ENCODE measurements at places on chromosomes 1 and 21.

DNA sequence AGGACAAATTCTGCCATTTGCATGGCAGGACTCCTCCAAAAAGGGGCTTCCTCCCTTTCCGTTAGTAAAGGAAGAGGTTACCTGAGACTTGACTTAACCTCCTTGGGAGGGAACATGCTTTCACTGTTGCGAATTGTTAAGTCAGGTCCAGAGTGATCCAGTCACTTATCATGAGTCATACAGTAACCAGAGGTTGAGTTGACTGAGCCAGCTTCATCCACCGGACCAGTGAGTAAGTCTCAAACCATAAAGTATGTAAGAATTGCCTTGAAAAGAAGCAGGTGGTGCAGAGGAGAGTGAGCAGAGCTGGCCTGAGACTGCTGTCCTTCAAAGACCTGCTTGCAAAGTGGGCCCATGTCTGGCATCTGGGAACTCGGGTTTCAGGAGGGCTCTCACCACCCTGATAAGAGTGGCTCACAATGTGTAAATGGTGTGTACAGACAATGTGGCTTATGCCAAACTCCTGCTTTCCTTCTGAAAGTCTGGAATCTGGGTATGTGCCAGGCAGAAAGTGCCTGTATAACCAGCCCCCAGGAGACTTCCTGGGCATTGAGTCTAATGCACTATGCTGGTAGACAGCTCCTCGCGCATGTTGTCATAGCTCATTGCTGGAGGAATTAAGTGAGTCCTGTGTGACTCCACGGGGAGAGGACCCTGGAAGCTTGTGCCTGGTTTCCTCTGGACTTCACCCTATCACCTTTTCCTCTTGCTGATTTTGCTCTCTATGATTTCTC is 84.3 kb upstream of the KLHDC7A start:
- peak; percentile 21 for DNase-seq

GRCh38 chr1:36323636-36324352 is at the start of gene EVA1B:
EVA1B (minus strand) TSS chr1:36323645; CDS start chr1:36323037, 608 bp downstream.
- peak; percentile 79 for DNase-seq

DNA sequence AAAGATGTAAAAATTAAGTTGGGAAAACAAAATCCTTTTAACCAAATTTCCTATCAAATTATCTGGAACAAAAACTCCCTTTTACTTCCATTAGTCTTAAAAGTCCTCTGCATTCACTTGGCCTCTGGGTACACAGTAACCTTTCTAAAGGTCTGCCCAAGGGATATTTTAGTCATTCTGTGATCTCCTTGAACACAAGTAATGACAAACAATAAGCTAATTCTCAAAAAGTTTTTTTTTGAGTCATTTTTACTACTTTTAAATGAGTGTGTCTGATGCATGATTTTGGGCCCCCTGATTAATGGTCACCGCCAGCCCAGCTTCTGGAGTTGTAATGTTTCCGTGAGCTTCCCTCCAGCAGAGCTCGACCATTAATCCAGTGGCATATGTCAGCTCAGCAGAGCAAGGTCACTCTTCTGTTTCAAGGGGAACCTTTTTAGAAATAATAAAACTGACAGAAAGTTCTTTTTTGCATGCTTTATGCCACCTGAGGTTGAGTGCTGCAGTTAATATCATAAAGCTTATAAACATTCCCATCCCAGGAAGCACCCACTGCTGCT is 14.3 kb downstream of the SAMSN1 start:
- no peak for DNase-seq

DNA sequence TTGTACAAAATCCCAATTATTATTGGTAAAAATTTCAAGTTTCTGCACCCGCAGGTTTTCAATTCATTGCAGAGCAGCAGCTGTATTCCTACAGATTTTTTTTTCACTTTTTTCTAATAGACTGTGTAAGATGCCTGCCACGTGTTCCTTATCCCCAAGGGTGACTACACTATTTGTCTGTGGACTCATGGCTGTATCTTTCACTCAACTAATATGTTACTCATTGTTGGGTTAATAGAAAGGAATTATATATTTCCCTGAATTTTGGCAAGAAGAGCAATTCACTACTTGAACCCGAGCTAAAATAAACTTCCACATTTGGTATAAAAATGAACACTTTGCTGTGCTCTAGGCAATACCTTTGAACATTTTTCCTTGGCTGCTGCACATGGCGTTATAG is 158.7 kb downstream of the NCAM2 start:
- DNase-seq, result peak; percentile 65

- peak; percentile 97 for DNase-seq
Measured at GRCh38 chr1:115829023-115829674, 11.8 kb downstream of the NHLH2 start.

DNA sequence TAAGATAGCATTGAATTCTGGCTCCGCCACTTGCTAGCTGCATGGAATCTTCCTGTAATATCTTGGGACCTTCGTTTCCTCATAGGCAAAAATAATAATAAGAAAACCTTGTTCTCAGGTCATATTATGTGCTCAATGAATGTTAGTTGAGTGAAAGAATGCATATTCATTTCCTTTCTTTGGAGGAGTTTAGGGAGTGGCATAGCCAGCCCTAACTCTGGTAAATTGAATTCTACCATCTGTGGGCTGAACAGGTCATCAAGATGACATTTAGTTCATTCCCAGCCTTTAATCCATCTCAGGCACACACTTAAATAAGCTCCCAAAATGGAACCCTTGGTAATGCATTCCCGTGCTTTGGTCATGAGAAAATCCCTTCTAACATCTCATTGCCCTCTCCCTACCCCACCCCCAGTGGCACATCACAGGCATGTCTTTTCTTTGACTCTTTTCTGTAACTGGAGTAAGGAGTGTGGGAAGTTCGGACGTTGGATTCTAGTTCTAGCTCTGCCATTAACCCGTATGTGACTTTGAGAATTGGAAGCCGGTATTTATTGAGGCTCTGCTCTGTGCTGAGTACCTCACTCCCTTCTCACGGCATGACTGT is 13.2 kb upstream of the MYOG start:
- DNase-seq, result no peak

GRCh38 chr1:41619511-41620364 is 135.3 kb upstream of the EDN2 start:
- DNase-seq, result no peak

GRCh38 chr1:66506991-66507390 is 27.0 kb upstream of the SGIP1 start:
- no peak for DNase-seq

DNA sequence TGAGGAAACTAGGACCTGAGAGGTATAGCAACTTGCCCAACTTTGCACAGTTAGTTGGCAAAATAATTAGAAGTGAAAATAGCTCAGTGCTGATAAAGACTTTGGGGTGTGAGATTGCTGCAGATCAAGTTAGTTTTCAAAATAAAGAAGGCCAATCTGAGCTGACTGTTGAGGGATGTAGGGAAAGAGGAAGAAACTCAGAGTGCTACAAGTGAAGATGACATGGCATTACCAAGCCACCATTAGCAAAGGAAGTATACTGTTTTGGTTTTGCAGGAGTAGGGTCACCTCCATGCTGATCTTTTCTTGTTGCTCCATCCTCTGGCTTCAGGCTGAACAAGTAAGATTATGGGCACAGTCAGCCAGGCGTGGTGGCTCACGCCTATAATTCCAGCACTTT is 78.7 kb upstream of the ADAM30 start:
- DNase-seq, result no peak

- DNase-seq, result no peak
Measured at GRCh38 chr1:62722796-62723195, 34.6 kb upstream of the DOCK7 start.
